Pancreas (tissue), 10 donors: ENCODE measurements at places on chromosomes 5 and 9.

DNA sequence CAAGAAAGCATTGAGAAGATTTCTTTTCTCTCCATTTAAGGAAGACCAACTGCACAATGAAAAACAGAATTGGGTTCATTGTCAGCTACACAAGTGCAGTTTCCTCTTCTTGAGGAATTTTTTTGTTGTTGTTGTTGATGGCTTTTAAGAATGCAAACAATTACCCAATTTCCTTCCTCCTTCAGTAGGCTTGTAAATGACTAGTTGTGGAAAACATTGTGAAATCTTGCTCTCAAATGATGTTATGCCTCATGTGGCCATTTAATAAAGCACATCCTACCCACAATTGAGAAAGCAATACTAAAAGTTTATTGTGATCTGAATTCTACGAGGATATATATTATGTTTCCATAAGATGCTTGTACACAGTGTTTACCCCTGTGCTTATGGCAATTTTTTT is 171.6 kb downstream of the FAM174A start:
- no peak for DNase-seq

GRCh38 chr5:24595329-24595728 is 49.4 kb downstream of the CDH10 start:
- no peak for DNase-seq

DNA sequence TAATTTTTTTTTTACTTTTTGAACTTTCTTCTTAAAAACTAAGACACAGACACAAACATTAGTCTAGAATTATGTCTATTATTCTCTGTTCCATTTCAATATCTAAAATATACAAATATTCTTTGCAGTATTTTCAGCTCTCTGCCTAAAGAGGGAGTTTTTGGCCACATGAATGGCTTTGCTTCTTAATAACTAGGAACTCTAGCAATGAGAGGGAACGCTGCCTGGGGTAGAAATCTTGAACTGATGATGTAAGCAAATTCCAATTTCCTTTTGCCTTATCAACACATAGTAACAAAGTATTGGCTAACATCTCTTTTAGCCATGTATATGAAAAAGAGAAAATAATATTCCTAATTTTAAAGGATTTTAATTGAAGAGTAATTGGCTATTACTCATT is 51.9 kb downstream of the SLC25A46 start:
- DNase-seq: no peak

GRCh38 chr5:128252756-128253155 is 169.2 kb downstream of the SLC12A2 start:
- DNase-seq: no peak

- no peak for DNase-seq
These were observed 273.5 kb upstream of the IRX2 start for GRCh38 chr5:3024976-3025375.

DNA sequence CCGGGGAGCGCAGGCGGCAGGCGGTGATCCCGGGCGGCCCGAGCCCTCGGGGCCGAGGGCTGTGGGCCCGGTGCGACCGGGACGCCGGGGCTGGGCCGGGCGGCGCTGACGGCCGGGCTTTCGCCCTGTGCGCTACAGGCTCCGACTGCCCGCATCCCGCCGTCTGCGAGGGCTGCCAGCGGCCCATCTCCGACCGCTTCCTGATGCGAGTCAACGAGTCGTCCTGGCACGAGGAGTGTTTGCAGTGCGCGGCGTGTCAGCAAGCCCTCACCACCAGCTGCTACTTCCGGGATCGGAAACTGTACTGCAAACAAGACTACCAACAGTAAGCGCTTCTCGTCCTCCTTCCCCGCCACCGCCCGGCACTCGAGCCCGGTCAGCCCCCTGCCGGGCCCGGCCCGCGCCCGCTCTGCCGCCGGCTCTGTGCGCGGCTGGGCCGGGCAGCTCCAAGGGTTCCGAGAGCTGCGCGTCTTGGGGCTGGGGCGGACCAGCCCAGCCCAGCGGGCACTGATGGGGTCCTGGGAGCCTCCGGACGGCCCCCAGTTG is 1.6 kb downstream of the LMX1B start:
- peak; percentile 77 for DNase-seq

DNA sequence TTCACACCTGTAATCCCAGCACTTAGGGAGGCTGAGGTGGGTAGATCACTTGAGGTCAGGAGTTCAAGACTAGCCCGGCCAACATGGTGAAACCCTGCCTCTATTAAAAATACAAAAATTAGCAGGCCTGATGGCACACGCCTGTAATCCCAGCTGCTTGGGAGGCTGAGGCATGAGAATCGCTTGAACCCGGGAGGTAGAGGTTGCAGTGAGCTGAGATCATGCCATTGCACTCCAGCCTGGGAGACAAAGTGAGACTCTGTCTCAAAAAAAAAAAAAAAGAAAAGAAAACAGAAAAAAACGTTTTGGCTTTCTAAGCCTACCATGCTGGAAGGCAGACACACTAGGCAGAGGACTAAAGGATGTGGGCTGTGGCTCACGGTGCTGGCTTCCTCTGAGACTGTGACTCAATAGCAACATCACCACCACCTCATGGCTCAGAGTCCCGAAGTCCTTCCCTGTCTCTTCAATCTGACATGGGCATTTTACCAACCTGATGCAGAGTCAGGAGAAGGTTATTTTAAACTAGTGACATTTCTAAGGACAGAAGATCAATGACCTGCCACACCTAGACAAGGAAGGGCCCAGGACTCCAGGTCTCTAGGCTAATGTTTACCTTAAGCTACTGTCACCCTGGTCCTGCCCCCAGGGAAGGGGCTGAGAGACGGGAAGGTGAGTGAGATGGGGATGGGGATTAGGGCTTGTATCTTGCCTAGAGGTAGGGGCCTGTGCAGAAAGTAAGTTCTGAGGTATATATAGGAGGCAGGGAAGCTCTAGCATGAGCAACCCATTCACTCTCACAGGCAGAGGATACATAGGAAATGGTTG is 3.7 kb downstream of the ECSCR start:
- no peak for DNase-seq

- DNase-seq: no peak
These were observed 44.4 kb downstream of the ACTBL2 start for GRCh38 chr5:57437976-57438805.

DNA sequence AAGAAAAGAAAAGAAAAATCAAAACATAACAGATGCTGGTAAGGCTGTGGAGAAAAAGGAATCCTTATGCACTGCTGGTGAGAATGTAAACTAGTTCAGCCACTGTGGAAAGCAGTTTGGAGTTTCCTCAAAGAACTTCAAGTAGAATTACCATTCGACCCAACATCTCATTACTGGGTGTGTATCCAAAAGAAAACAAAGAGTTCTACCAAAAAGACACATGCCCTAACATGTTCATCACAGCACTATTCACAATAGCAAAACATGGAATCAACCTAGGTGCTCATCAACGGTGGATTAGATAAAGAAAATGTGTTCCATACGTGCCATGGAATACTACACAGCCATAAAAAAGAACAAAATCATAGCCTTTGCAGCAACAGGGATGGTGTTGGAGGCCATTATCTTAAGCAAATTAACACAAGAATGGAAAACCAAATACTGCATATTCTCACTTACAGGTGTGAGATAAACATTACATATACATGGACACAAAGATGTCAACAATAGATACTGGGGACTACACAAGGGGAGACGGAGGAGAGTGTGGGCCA is 63.4 kb downstream of the PDE6A start:
- DNase-seq: no peak

DNA sequence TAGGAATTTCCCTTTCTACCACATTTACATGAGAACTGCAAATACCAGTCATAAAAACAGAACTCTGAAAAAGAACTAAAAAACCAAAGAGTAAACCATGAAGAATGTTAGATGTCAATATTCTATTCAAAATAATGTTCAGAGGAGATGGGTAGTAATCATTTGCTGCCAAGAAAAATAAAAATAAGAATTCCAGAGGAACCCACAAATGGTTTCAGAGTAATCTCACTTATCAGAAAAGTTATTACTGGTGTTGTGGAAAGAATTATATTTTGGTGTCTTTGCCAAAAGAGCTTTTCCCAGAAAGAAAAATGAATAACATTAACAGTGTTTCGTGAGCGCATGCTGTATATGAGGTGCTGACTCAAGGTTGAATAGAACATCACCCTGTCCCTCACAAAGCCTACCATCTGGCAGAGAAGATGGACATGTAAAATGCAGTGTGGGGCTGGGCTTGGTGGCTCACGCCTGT is 35.6 kb downstream of the GPR21 start:
- no peak for DNase-seq

GRCh38 chr5:122431298-122431697 is 119.3 kb downstream of the SNCAIP start:
- no peak for DNase-seq

- no peak for DNase-seq
These were observed 66.1 kb downstream of the CACNA1B start for GRCh38 chr9:137943655-137944054.

DNA sequence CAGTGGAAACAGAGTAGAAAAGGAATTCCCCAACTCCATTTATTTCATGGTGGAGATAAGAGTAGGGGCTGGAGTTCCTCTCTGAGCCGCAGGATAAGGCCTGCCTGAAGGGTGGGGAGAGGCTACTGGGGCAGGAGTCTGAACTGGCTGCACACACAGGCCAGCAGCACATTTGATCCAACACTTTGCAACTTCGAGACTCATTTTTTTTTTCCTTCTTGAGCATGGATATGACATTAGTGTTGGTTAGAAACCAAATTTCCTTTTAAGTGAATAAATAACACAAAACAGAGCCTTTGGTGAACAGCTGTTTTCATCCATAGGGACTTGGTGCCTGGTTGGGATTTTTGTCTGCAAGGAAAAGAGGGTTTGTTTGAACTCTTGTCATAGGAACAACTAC is 76.6 kb downstream of the RALGPS1 start:
- no peak for DNase-seq

- DNase-seq: no peak
These were observed 137.7 kb downstream of the AOPEP start for GRCh38 chr9:94864196-94864595.

GRCh38 chr9:98602839-98603500 is 105.8 kb downstream of the GABBR2 start:
- DNase-seq: no peak

DNA sequence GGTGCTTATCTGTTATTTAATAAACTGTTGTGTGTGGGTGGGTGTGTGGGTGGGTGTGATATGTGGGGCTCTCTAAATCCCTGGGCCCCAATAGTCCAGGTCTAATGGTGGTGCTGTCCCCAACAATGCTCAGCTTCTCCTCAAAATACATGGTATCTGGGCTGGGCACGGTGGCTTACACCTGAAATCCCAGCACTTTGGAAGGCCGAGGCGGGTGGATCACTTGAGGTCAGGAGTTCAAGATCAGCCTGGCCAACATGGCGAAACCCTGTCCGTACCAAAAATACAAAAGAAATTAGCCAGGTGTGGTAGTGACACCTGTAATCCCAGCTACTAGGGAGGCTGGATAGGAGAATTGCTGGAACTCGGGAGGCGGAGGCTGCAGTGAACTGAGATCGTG is 4.5 kb upstream of the ORM1 start:
- no peak for DNase-seq

- no peak for DNase-seq
These were observed 15.0 kb downstream of the PRR16 start for GRCh38 chr5:120479066-120479465.

- DNase-seq: no peak
These were observed 55.3 kb downstream of the IL33 start for GRCh38 chr9:6270896-6271295.

DNA sequence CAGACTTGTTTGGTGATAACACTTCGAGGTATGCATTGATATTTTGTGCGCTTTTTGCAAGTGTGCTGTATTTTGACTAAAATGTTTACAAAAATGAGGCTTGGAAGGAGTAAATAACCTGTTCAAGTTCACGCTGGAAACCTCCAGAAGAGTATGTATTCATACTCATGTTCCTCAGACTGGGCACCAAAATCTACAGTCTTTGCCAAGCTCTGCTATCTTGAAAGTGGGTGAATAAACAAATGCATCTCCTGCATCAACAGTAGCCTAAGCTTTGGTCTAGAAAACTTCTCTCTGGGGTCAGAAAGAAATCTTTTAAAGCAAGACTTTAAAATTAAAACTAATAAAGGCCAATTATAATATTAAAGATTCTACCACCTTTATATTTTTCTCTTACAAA is 157.9 kb downstream of the TRPM3 start:
- DNase-seq: no peak

DNA sequence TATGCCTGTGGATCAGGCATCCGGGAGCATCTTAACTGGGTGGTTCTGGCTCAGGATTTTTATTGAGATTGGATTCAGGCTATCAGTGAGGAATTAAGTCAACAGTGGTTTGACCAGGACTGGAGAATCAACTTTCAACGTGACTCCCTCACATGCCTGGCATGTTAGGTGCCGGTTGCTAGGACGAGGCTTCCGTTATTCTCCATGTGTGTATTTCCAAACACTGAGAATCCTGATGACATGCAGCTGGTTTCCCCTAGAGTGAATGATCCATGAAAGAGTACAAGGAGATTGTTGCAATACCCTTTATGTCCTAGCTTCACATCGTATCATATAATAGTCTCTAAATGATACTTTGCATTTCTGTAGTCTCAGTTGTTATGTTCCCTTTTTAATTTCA is 529.2 kb downstream of the ANXA1 start:
- no peak for DNase-seq

DNA sequence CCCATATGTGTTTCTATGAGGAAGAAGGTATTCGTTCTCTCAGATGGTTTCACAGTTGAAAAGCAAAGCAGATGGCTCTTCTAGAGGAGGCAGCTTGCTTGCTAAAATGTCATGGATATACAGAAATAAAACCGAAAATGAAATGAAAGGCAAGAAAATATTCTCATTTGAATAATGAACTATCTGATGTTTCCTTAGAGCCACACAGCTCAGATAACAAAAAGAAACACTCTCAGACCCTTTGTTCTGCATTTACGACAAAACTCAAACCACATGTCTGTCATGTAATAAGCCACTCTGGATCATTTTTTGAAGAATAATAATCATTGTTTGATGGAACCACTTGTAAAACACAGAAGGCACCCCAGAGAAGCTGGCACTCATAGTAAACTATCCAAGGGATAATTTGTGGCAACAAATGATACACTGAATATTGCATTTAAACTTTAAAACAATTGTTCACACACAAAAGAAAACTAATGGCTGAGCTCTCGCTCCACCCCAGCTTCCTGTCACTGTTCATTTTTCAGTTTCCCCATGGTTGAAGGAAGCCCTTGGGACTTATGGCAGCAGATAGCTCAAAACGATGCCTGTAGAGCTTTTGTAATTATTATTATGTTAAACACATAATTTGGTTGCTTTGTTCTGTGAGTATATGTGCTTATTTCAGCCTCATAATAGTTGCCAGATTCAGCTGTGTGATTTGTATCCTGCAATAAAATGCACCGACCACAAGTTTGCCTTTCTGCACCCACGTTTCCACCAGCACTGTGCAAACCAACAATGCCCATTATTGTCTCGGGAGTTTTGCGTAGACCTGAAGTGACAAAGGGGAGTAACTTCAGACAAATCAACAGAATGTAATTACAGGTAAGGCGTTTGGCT is 256.0 kb downstream of the TMEM167A start:
- DNase-seq: no peak

GRCh38 chr9:130962418-130963316 is 23.6 kb upstream of the FIBCD1 start:
- DNase-seq: no peak
